ENCODE measurements at places on chromosomes 2 and 18.

GRCh38 chr2:234795272-234795920 lies 156.4 kb upstream of the SH3BP4 start:
- no peak for DNase-seq

DNA sequence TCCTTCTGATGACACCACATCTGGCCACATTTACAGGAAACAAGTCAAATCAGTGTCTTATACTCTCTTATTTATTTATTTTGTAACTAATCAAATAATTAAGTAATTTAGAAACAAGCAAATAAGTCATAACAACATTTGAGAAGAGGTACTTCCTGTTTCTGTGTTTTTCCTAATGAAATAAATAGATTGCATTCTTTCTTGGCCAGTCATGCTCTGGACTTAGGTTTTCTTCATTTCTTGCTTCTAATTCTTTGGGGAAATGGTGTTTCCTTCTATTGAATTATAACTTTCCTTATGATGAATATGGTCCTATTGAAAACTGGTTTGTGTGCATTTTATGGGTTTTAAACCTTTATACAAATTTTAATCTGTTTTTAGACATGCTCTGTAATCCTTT lies 546.4 kb downstream of the LRRTM4 start:
- DNase-seq, result no peak

- DNase-seq, result no peak
These were observed 75.7 kb downstream of the TRIM43 start for GRCh38 chr2:95667480-95667879.

GRCh38 chr2:55712477-55713060 lies 18.9 kb upstream of the PNPT1 start:
- no peak for DNase-seq

DNA sequence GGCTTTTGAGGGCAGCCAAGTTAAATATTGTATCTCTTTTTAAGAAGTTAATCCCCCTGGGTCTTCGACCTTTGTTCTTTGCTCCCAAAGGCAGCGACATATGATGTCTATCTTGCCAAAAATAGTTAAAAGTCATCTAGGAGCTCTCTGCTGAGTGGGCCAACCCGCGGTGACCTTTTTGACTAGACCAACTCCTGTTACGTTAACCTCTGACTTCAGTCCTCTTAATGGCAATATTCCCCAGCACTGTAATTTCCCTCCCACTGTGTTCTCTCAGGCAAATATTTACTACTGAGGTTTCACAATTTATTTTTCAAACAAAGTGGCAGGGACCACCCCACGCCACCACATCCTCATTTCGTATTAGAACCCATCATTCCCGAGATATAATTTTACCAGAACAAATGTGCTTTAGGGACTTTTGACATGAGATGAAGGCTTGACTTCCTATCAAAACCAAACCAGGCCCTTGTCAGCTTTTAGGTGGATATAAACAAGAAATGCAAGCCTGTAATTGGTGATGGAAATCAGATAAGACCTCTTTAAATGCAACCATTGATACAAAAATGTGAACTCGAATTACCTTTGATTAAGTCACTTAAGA lies 764.7 kb downstream of the SATB2 start:
- DNase-seq, result no peak

DNA sequence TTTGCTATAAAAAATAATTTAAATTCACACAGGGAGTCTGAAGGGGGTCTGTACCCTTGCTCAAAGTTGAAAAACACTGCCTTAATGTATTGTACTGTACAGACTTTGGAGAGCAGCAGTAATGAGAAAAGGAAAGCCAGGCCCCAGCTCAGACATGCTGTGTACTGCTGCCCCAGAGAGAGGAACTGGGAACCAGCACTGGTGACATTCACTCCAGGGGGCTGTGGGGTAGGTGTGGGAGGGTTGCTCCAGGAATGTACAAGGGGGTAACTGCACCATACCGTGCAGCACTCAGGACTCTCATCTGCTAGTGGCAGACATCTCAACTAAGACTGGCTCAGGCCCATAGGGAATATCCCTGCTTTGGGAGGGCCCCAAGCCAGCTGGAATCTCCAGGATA lies 146.0 kb upstream of the RMP24 start:
- DNase-seq, result no peak

All from amniotic stem cell (primary cell).